Naive thymus-derived CD8-positive, alpha-beta T cell (primary cell): ENCODE measurements at places on chromosomes 4 and X.

DNA sequence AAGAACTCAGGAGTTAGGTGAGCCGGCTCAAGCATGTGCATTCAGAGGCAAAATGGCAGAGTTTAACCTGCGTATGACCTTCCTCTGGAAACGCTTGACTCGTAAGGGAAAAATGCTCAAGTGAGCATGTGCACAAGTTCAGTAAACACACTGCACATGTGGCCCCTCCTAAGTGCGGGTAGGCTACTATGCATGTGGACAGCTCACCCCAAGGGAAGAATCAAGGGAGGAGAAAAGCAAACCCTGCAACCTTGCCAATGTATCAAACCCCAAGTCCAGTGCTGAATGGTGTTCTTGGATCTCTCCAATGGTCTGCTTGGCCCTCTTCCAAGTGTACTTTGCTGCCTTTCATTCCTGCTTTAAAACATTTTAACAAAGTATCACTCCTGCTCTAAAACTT lies 407.1 kb downstream of the ADAM29 start:
- no peak for DNase-seq

DNA sequence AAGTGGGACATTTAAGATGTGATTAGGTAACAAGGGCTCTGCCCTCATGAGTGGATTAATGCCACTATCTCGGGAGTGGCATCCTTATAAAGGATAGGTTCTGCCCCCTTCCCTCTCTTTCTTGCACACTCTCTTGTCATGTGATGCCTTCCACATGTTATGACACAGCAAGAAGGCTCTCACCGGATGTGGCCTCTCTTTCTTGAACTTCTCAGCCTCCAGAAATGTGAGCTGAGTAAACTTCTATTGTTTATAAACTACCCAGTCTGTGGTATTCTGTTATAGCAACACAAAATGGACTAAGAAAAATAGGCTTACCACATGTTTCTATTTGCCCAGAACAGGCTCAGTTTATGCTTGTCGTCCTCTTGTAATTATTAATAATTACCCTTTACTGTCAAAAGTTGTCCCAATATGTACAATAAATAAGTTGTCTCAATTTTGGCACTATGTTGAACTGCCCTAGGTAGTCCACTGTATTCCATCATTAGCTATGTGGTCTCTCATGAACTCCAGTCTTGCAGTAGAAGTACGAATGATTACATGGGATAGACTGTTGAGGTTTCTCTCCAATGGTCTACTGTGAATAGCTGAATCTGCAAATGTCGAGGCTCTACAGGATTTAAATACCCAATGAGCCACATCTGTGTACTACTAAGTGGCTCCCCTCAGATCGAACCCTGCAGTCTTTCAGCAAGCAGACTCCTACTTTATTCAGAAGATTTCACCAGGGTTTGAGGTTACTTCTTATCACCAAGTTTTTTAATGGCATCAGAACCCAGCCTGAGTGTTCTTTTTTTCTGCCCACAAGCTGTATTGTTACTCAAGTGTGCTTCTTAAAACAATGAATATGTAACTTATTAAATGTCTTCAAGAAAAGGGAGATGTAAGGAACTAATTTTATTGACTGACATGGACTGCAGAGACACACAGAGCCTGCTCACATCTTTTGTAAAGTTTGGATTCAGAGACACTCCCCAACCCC lies 102.0 kb upstream of the LEF1 start:
- no peak for DNase-seq

- no peak for DNase-seq
These were observed 13.6 kb downstream of the TKTL1 start for GRCh38 chrX:154309041-154309775.

DNA sequence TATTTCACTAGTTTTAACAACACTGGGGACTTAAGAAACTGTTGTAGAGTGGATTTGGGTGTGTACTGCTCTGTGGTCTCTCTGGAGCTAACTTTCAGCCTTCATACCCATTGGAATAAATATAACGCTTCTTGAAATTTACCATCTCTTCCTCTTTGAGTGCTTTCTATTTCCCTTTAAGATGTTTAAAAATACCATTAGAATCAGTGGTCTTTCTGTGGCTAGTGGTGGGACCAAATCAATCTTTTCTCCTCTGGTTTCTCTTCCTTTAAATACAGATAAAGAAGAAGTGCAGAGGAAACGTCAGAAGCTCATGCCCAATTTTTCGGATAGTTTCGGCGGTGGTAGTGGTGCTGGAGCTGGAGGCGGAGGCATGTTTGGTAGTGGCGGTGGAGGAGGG lies 92.0 kb downstream of the NFKB1 start:
- DNase-seq = no peak

GRCh38 chrX:40457406-40457805 lies 123.4 kb upstream of the ATP6AP2 start:
- DNase-seq = no peak

DNA sequence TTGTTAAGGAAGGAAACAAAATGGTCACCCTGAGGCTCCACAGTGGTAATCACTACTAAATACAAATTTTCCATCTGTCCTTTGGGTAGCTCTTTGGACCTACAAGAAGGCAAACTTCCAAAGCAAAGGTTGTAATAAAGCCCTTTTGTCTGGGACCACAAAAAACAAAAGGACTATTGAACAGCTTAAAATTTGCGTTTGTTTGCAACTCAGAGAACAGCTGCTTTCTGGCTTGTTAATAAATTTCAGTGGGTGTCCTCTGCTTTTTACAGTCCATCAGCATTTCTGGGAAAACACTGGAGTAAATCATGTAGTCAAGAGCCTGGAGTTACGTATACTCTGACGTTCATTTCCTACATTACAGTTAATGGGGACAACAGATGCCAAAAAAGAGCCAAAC lies 439.7 kb upstream of the DIAPH2 start:
- no peak for DNase-seq

DNA sequence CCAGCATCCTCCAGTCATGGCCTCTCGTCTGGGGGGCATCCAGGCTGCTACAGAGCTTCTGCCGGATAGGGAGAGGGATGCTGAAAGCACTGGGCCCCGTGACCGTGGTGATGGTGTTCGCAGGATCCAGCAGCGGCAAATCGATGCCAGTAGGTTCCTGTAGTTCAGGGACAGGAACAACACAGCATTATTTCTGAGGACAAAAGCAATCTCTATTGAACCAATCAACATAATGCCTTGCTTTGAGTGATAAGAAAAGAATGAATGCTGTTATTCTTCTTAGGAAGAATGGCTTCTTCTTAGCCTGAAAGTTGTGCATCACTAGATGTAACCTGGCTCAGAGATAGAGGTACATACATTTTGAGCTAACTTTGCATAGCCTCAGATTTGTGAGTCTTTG lies 378.6 kb downstream of the UNC5C start:
- DNase-seq = no peak

GRCh38 chrX:18174971-18175370 lies 45.7 kb downstream of the BEND2 start:
- no peak for DNase-seq

DNA sequence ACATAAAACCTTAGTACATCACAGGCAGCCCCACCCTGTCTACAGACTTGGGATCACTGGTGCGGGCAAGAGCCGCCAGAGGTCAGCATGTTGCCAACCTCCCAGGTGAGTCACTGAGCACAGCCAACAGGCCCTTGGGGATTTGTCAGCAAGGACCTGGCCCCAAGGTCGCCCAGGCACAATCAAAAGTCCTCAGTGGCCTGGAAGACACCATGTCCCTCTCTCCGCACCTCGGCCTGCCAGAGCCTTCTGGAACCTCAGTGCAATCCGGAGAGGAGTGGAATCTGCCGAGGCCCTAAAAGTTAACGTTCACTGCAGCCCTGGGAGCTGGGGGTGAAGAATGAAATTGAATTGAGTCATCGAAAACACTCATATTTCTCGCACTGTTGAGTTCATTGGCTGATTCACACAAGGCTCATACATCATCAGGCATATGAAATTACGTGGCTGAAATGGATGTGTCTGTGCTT lies 74.3 kb downstream of the WFS1 start:
- DNase-seq = no peak
